ENCODE measurements at places on chromosomes 3 and 15. TPM values are rescaled to one million over a fixed set of nuclear protein-coding genes. Genes with fewer than 3 reads are reported as not detected.

DNA sequence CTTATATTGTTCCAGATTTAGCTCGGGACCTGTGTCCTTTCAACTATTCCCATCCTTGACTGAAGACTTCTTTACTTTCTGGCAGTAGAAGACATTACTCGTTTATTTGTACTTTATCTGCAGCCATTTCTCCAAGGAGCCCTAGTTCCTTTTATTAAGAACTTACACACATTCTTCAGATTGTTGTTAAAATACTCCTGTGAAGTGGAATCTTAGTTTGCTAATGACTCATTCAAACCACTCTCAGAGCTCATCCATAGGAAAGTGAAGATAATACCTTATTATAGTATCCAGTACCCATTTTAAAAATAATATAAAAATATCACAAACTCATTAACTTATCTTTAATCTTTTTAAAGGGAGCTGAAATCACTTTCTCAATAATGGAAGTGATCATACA is 63.5 kb downstream of the C3orf70 start:
- no peaks in the 10 kb centered on the region for H3K27me3 ChIP-seq
- H3K4me3 ChIP-seq, result no peak overlapping the region
- H3K36me3 ChIP-seq, result no peaks in the 10 kb centered on the region
- no peak for DNase-seq
- H3K4me1 ChIP-seq, result no peaks in the 10 kb centered on the region

GRCh38 chr15:65666257-65666656 is 44.5 kb downstream of the SLC24A1 start:
- H3K27ac ChIP-seq, result no peak overlapping the region
- no peak overlapping the region for H3K4me3 ChIP-seq
- no peaks in the 10 kb centered on the region for H3K27me3 ChIP-seq
- H3K36me3 ChIP-seq, result no peaks in the 10 kb centered on the region
- peaks cover 3% of the 10 kb centered on the region for H3K4me1 ChIP-seq

DNA sequence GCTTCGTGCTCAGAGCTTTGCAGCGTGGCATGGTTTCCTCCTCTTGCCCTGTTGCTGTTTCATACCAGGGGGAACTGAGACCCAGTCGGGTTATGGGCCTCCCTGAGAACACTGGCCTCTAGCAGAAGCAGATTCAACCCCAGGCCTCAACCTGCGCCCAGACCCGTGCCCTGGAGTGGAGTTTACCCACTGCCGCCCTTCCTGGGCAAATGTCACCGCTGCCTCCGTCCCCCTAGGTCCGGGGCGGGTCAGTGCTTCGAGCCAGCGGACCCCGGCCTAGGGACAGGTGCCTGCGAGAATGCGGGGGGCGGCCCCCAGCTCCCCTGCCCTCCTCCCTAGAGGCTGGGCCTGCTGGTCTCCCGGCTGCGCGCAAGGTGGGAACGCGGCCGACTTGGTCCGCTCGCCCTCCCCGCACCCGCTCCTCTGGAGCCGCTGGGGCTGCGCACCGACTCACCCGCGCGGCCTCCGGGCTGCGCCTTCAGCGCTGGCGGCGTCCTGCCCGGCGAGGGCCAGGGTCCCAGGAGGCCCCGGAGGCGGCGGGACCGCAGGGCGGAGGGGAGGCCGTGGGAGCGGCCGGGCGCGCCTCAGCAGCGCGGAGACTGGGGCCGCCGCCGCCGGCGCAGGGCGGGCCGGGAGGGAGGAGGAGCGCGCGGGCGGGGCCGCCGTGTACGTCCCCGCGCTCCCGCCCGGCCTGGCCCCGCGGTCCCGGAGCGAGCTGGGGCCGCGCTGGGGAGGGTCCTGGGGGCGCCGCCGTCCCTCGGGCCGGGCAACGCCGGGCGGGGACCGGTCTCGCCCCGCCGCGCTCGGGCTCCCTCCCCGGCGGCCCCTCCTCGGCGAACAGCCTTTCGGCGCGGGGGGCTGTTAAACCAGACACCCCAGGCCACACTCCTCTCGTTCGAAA is at the start of gene PIGZ:
Gene PIGZ, minus strand, starts transcription at position 601 of the 901 bp plus-strand sequence. CDS start 16,802 bp downstream, outside the sequence.
- peak; percentile 47 for DNase-seq
- peak within 1 kb of the TSS; percentile 80 for H3K4me3 ChIP-seq
- H3K27ac ChIP-seq, result no peak within 1 kb of the TSS

DNA sequence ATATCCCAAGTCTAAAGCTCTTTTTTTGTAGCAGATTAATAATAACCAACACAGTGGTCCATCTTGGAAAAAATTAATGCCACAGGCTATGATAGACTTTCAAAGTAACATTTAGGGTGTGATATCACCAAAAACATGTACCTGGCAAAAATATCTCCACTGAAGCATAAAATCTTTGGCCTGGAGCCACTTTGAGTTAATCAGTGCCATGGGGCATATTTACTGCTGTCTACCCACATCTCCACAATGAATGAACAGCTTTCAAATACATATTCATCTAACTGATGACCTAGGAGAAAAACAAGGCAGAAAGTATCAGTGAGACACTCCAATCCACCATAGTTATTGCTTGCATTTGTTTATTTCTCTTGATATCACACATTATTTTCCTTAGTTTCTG is 296.0 kb upstream of the MDFIC2 start:
- DNase-seq, result no peak
- H3K4me3 ChIP-seq, result no peak overlapping the region
- H3K36me3 ChIP-seq, result no peaks in the 10 kb centered on the region
- no peak overlapping the region for H3K27ac ChIP-seq
- no peaks in the 10 kb centered on the region for H3K27me3 ChIP-seq

Gene MELTF
- total RNA-seq, result 2.9 TPM

Gene LINGO1
- total RNA-seq, result 18.8 TPM

DNA sequence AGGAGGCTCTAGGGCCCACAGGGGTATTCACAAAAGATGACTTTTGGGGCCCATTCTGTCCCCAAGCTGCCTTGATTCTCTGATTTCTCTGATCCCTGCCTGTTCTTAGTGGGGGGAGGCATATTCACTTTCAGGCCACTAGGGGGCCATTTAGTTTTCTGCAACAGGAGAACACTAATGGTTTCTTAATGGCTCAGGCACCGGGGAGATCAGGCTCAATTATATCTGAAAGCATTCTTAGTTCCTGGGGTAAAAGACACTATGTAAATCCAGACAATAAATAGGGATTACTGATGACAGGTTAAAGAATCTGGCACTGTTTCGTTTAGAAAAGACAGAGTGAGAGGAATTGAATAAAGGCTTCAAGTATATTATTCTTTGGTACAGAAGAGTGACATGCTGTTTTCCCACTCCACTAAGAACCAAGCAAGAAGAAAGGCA is 2.5 kb upstream of the INAFM2 start:
- DNase-seq, result no peak
- no peak overlapping the region for H3K4me3 ChIP-seq
- H3K36me3 ChIP-seq, result no peaks in the 10 kb centered on the region
- peaks cover 19% of the 10 kb centered on the region for H3K27me3 ChIP-seq
- peaks cover 23% of the 10 kb centered on the region for H3K4me1 ChIP-seq
